Eye (tissue), 1 donor: ENCODE measurements at places on chromosomes 16 and 17.

DNA sequence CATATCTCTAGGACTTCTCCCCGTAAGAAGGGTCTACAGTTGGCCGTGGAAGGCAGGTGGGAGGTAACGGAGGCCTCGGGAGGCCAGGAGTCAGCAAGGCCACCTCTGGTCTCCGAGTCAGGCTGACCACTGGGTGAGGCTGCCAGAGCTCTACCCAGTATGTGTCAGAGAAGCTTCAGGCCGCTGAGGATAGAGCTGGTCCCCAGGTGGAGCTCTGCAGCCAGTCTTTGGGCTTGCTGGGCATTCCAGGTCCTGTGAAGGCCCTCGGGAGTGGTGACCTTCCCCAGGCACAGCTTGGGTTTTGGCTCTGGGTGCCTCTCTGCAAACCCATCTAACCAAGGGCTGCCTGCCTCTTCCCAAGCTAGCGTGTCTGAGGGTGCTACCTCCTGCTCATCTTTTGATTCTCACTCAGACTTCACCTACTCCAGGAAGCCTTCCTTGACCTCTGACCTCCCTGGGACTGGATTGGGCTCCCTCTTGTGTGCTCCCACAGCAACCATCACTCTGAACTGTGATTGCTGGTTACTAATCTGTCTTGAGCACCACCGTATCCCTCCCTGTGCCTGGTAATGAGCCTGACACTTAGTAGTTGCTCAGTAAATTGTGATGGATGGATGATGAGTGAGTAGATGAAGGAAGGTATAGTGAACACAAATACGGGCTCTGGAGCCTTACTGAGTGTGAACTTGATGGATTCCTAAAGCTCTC, 22.3 kb downstream of the RHBDL3 start:
- no peak for DNase-seq

DNA sequence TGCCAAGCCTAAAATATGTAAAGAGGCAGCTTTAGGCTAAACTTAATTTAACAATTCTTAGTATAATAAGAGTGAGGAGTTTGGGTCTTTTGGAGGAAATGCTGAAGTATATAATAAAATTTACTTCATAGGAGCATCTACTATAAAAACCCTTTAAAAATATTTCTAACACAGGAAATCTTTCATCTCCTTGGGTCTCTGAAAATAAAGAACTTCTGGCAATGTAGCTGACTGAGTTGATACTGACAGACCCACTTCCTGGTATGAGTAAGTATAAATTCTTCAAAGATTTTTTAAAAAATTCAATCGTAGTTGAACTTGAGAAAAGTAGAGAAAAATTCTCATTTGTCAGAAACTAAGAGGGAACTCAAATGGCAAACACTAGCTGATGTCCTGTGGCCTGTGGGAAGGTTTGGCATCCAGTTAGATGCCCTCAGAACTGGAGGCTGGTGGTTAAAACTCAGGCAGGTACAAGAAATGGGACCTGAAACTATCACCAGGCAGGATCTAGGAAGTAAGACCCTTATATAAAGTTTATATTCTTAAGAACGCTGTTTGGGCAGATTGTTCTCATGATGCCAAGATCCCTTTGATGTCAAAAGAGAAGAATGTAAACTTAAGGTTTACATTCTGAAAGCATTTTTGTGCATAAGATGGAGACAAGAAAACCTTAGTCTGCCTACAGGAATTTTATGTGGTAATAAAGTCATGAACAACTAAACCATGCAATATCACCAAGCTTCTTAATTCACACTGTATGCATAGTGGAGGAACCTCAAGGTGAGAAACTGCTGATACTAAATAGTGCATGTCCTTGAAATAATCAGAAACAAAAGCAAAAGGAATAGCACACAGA, 6.2 kb downstream of the KRTAP4-6 start:
- DNase-seq = no peak

DNA sequence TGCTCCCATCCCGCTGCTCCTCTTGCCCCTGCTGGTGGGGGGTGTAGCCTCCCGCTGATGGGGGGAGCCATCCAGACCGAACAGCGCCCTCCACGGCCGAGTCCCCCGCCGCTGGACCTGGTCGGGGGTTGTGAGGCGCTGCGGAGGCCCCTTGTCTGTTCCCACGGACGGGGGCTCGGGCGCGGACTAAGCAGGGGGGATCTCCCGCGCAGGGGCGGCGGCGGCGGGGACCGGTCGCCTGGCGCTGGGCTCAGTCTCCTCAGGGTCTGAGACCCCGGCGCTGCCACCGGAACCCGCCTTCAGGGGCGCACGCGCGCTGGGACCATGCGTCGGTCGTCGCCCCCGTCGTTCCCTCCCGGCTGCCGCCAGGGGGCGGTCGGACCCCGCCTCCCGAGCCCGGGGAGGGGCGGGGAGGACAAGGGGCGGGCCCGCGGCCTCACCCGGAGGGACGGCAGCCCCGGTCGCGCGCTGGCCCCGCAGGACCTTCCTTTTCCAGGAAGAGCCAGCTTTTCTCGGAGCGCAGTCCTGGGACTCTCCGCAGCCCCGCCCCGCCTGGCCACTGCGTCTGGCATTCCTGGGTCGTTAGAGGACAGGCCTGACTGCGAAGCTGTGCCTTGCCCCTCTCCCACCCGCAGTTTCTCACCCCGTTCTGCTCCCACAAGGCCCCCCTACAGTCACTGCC, 6.3 kb upstream of the IL32 start:
- peak; percentile 94 for DNase-seq

DNA sequence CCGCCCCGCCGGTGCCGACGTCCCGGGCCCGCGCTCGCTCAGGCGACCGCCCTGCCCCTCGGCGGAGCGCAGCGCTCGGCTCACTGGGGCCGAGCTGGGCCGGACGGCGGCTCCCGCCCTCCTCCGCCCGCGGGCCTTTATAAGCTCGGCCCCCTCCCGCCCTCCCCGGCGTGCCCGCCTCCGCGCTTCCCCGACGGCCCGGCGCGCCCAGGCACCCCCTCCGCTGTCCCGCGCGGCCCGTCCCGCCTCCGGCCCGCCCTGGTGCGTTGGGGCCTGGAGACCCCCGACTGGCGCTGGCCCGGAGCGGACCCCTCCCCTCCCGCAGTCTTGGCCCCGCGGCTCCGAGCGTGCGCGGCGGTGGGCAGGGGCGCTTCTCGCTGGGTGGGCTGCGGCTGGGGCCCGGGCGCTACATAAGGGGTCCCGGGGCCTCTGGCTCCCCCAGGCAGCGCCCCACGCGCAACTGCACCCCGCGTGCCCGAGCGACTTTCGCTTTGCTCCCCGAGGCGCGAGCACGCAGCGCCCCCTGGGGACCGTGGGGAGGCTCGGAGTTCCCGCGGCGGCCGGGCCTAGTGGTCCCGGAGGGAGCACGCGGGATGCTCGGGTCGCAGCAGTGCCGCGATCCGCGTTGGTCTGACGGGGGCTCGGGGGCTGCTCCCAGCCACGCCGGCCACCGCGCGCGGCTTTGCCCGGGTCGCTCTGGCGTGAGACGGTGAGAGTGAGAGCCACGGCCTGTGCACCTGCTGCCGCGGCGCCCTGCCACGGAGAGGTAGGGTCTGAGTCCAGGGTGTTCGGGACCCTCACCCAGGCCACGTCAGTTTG, at the start of gene PIEZO1:
TSS of gene PIEZO1 (minus strand) at position 115 of the 819 bp plus-strand sequence. CDS start 256 bp downstream, outside the sequence.
- peak; percentile 75 for DNase-seq

DNA sequence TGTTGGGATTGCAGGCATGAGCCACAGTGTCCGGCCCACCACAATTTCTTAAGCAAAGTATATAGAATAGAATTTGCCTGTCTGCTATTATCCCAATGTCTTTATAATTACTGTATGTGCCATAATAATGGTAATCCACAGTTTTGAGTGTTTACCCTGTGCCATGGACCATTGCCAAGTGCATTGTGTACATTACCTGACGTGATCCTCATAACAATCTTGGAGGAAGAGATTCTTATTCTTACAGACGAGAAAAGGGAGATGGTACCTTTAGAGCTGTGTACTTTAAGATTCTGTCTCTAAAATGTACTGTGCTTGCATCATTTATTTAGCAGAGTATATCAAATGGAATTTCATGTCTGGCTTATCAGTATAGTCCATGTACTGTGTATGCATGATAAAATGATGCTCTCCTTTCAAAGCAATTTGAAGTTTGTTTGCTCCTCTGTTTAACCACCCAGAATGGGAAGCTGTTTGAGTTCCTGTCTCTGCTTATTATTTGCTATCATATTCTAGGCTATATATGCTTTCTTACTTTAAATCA, 13.8 kb upstream of the CDR2 start:
- DNase-seq = no peak

DNA sequence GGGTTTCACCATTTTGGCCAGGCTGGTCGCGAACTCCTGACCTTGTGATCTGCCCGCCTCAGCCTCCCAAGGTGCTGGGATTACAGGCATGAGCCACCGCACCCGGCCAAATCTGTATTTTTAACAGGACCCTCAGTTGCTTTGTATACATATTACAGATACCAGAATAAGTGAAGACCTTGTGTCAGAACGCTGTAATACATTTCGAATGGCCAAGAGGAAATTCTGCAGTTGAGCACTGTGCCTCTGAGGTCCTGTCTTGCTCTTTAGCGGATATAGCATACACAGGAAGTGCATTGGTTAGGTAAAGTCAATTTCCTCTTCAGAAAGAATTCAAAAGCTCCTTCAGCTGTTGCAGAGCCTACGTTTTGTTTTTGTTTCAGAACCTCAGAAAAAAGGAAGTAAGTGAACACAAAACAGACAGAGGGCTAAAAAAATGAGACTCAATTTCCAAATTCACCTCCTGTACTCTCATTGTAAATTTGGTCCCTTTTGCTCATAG, 15.7 kb downstream of the CRLF3 start:
- no peak for DNase-seq

DNA sequence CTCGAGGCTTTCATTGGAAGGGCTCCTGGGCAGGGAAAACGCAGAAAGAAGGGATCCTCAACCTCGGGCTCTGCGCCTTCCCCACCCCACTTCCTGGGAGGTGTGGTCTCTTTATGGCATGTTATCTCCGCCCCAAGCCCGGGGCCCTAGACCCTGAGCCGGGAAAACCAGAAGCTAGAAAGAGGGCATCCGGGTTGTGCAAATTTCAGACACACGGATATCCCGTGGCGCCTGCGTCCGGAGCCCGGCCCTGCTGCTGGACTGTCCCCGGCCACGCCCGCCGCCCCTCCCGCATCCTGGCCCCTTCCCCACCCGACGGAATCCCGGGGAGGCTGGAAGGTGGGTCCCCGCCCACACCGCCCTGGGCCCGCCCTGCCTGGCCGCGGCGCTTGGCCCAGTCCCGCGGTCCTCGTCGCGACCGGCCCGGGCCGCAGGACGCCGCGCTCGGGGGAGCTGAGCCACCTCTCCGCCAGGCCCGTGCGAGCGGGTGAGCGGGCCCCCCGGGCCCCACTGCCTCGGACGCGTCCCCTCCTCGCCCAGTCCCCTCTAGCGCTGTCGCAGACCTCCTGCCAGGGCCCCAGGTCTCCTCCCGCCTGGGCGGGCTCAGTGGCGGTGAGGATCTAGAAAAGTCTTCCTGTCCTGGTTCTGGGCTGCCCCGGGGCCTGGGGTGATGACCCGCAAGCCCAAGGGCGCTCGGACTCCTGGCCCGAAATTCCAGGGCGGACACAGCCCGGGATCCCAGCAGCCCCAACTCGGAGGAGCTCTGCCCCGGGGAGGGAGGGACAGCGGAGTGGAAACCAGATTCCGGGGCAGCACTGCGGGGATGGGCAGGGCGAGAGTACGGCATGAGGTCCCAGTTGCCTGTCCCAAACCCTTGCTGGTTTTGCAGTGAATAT, at the start of gene SLC16A5:
TSS of gene SLC16A5 (plus strand) at position 397 of the 896 bp plus-strand sequence. CDS start 5,683 bp downstream, outside the sequence.
- peak; percentile 86 for DNase-seq

- DNase-seq = no peak
Measured at GRCh38 chr16:72788269-72788809, 259.6 kb downstream of the ZFHX3 start.

GRCh38 chr17:15237106-15237425, 28.1 kb downstream of the PMP22 start:
- DNase-seq = no peak

- peak; percentile 52 for DNase-seq
Measured at GRCh38 chr16:87076950-87077749, 240.0 kb downstream of the C16orf95 start.

GRCh38 chr17:50533185-50533584, 650 bp downstream of the EPN3 start:
- DNase-seq = no peak

- peak; percentile 81 for DNase-seq
Measured at GRCh38 chr17:66165537-66166123, 26.3 kb downstream of the CEP112 start.

DNA sequence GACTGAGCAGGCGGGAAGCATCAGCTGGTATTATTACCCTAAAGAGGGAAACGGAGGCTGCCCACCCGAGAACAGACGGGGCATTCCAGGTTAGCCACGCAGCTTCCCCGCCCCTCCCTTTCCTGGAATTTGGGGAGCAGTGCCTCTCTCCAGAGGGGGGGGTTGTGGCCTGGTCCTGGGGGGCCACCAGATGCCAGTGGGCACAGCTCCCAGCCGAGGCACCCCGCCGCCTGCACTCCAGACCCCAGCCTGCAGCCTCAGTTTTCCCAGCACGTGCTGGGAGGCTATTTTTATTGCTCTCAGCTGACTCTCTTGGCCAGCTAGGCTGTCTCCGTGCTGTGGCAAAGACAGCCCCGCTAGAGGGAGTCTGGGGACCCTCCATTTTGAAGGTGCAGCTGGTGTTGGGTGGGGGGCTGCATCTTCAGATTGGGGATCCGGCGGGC, 62.7 kb upstream of the GSE1 start:
- DNase-seq = no peak

GRCh38 chr17:20989991-20990855, 52.6 kb downstream of the USP22 start:
- no peak for DNase-seq

GRCh38 chr17:76725580-76726230, 701 bp downstream of the JMJD6 start:
- peak; percentile 67 for DNase-seq

GRCh38 chr16:87550495-87550961, 51.8 kb upstream of the JPH3 start:
- DNase-seq = peak; percentile 59

- DNase-seq = no peak
Measured at GRCh38 chr16:725041-725376, 1.2 kb downstream of the CCDC78 start.

DNA sequence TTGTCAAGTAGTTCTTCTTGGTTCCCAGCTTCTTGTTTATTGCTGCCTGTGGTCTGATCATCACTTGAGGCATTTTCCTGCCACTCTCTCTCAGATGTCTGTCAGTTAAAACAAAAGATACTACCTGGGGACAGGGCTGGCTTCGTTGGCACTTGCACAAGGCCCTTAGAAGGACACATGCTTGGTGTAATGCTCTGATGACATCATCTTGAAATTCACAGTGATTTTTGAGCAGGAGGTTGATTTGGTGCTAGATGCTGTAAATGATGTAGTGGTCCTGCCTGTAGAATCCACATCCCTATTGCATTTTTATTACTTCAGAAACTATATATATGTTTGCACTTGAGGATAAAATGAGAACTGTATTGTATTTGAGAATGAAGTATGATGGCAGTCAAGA, 210.3 kb downstream of the LGALS9B start:
- DNase-seq = no peak

GRCh38 chr17:81253358-81254131, 14.4 kb downstream of the NDUFAF8 start:
- DNase-seq = peak; percentile 84

GRCh38 chr16:50268352-50268751, 2.0 kb downstream of the ADCY7 start:
- no peak for DNase-seq
